Lung (tissue), 17 donors: ENCODE measurements at places on chromosomes 12 and 14. TPM values are rescaled to one million over a fixed set of nuclear protein-coding genes. Genes with fewer than 3 reads are reported as not detected.
A peak's percentile ranks its signal among the peaks of the same experiment; 100 is the strongest.

DNA sequence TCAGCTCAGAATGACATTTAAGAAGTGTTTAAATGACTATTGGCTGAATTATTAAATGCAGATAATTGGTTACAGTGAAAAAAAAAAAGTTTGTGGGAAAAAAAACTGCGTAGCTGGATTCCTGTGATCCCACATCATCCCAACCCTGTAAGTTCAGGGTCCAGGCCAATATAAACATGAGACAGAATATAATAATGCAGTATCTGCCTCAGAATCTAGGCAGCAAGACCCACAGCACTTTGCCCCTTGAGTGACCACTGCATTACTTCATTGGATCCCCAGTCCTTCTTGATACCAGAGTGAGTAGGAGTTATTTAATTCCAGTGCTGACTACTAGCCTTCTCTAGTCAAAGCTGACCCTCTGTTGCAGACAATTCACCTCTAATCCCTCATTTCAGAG, 272.6 kb downstream of the CCER1 start:
- no peak overlapping the region for H3K27ac ChIP-seq
- no peak overlapping the region for H3K4me3 ChIP-seq
- no peaks in the 10 kb centered on the region for H3K36me3 ChIP-seq
- no peaks in the 10 kb centered on the region for H3K4me1 ChIP-seq

DNA sequence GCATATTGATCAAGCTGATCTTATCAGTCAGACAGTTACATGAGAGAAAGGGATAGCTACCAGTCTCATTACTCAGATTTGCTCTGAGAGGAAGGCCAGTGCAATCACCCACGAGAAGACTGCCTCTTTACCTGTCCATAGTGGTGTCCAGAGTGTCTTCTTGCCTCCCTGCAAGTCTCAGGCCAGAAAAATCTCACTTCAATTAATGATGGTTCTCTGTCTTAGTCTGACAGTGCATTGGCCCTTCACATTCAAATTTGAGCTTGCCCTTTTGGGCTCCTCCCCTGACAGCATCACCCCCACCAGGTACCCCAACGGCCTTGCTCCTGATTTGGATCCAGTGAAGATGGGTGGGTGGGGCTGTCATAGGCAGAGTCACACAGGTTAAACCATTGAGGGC, at the start of gene AICDA:
Gene AICDA (minus strand): TSS at position 231 of the 400 bp plus-strand sequence. CDS start 92 bp downstream, at position 139.
- no peak within 1 kb of the TSS for H3K27ac ChIP-seq
- no peaks in the 10 kb centered on the region for H3K4me1 ChIP-seq
- H3K4me3 ChIP-seq, result no peak within 1 kb of the TSS
- DNase-seq, result no peak

DNA sequence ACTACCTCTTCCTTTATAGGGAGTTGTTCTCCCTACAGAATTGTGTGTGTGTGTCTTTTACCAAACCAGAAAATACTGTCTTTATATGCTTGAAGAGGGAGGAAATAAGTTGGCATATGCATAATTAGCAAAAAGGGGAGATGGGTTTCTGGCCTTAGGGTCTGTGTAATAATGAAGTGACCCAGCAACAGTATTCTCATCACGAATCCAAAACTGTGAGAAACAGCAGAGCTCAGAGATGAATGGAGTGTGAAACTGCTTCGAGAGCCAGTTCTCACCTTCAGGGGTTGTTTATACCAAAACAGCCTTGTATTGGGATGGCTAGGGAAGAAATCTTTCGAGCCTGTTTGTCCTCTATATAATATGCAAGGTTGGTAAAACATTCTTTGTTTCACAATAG, 227.5 kb downstream of the MON2 start:
- H3K27ac ChIP-seq, result no peak overlapping the region
- H3K27me3 ChIP-seq, result no peaks in the 10 kb centered on the region
- no peak for DNase-seq

- H3K36me3 ChIP-seq, result no peaks in the 10 kb centered on the region
- H3K4me1 ChIP-seq, result no peaks in the 10 kb centered on the region
- H3K27me3 ChIP-seq, result no peaks in the 10 kb centered on the region
- DNase-seq, result no peak
- no peak overlapping the region for H3K27ac ChIP-seq
- no peak overlapping the region for H3K4me3 ChIP-seq
These were observed 884.1 kb upstream of the MGAT4C start for GRCh38 chr12:87140262-87140661.

DNA sequence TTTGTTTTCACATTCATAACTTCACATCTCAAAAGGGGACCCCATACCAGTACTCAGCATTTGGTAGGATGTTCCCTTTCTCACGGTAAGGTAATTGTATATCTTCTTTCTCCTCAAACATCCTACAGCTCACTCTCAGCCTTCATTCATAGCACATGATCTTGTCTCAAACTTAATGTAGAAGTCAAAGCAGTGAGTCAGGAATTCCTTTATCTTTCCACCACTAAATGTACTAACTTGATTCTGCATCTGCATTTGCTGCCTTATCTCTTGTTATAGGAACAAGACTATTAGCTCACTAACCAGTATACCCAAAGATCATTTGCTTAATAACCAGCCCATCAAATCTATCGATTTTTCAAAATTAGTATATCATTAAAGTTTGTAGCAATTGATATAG, 22.9 kb downstream of the CPSF2 start:
- peaks cover 43% of the 10 kb centered on the region for H3K36me3 ChIP-seq
- peaks cover 1% of the 10 kb centered on the region for H3K4me1 ChIP-seq
- no peaks in the 10 kb centered on the region for H3K27me3 ChIP-seq
- no peak overlapping the region for H3K4me3 ChIP-seq
- no peak for DNase-seq

DNA sequence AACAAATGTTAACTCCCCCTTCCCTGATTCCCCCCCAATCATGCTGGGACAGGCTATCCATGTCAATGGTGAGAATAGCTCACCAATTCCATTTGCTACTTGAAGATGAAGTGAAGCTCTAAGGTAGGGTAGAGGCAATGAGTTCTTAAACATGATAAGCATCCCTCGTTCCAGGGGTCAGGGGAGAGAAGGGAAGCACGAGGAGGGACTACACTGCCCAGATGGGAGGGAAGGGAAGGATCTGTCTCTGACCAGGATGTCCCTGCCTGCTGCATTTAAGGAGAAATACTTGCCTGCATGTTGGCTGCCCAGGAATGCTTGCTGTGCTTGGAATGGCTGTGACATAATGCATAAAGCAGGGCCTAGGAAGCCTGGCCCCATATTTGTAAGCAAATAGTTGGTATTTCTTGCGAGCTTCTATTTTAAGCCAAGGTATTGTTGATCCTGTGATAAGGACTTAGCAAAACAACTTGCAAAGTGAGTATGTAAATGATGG, 155.1 kb downstream of the CEP83 start:
- no peaks in the 10 kb centered on the region for H3K27me3 ChIP-seq
- H3K36me3 ChIP-seq, result peaks cover 8% of the 10 kb centered on the region
- H3K4me1 ChIP-seq, result no peaks in the 10 kb centered on the region
- no peak overlapping the region for H3K4me3 ChIP-seq
- DNase-seq, result no peak

DNA sequence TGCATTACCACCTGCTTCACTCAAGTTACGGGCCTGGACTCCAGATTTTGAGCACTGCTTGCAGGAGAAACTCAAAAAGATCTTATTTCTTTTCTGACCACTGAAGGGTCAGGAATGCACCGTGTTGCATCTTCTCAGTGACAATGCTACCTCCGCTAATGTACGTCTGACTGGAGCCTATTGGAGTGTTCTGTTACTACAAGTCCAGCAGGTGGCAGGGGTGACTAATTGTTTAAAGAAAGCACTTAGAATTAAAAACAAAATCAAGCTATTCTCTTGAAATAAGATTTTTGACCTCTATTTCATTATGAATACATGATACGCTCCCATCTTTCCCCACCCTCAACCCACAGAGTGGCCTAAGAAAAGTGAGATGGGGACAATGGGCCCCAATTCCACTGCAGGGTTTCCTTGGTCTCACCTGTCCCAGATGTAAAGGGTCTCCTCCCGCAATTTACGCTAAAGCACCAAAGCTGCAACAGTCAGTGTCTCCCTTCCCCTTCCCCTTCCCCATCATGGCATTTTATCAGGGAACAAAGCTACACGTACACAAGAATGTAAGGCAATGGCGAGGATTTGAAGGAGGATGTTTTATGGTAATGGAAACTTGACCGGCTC, 2.2 kb downstream of the TBPL2 start:
- no peaks in the 10 kb centered on the region for H3K36me3 ChIP-seq
- H3K4me1 ChIP-seq, result no peaks in the 10 kb centered on the region
- peak; percentile 31 for DNase-seq
- H3K27ac ChIP-seq, result no peak overlapping the region
- no peaks in the 10 kb centered on the region for H3K27me3 ChIP-seq

DNA sequence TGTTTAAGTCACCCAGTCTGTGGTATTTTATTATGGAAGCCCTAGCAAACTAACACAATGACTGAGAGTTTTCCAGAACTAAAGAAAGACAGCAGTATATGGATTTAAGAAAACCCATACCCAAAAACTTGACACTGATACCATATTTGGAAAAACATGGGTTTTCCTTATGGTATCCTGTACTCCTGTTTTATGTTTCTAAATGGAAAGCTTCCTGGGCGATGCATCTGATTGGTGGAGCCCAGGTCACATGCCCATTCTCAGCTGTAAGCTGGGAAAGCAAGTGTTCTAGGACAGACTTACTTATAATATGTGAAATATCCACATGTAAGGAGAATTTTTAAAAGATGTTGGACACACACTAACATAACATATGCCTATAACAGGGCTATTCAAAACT, 4.5 kb upstream of the RNASE4 start:
- H3K27me3 ChIP-seq, result peaks cover 6% of the 10 kb centered on the region
- DNase-seq, result peak; percentile 30
- no peaks in the 10 kb centered on the region for H3K36me3 ChIP-seq
- H3K4me1 ChIP-seq, result peaks cover 4% of the 10 kb centered on the region
- no peak overlapping the region for H3K27ac ChIP-seq
- H3K4me3 ChIP-seq, result no peak overlapping the region

DNA sequence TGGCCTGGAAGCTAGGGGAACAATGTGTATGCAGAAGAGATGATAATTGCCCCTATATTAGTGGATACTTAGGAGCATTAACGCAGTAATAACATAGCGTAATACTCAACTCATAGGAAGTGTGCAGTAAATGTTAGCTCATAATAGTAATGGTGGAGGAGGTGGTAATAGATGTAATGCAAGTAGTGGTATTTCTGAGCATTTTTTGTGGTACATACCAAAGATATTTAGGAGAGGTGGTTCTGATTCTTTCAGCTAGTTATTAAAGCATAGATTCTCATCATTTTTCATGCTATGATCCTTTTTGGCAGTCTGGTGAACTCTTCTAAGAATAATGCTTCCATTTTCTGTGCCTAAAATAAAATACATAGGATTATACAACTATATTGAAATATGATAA, 233.1 kb downstream of the PTPRO start:
- H3K27me3 ChIP-seq, result no peaks in the 10 kb centered on the region
- H3K27ac ChIP-seq, result no peak overlapping the region
- H3K4me3 ChIP-seq, result no peak overlapping the region
- no peaks in the 10 kb centered on the region for H3K36me3 ChIP-seq

DNA sequence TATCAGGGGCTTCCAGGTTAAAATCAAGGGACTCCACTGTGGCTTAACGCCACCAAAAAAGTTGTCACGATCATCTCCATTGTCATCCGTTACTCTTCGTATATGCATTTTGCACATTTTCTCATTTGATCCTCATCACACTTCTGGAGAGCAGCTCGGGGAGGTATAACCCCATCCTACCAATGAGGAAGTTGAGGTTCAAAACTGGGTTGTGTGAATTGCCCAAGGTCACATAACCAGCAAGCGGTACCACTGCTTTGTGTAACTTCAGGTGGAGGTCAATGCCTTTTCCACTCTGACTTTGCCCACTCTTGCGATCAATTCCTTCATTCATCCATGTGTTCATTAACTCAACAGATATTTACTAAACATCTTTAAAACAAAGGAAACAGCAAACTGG, 71.1 kb upstream of the CCND2 start:
- H3K27me3 ChIP-seq, result no peaks in the 10 kb centered on the region
- H3K4me3 ChIP-seq, result no peak overlapping the region
- no peaks in the 10 kb centered on the region for H3K36me3 ChIP-seq
- H3K4me1 ChIP-seq, result no peaks in the 10 kb centered on the region
- H3K27ac ChIP-seq, result no peak overlapping the region
- no peak for DNase-seq

- no peak overlapping the region for H3K4me3 ChIP-seq
- H3K27ac ChIP-seq, result no peak overlapping the region
- no peaks in the 10 kb centered on the region for H3K27me3 ChIP-seq
- H3K4me1 ChIP-seq, result no peaks in the 10 kb centered on the region
- H3K36me3 ChIP-seq, result no peaks in the 10 kb centered on the region
These were observed 30.3 kb upstream of the CLIP1 start for GRCh38 chr12:122452701-122453285.

DNA sequence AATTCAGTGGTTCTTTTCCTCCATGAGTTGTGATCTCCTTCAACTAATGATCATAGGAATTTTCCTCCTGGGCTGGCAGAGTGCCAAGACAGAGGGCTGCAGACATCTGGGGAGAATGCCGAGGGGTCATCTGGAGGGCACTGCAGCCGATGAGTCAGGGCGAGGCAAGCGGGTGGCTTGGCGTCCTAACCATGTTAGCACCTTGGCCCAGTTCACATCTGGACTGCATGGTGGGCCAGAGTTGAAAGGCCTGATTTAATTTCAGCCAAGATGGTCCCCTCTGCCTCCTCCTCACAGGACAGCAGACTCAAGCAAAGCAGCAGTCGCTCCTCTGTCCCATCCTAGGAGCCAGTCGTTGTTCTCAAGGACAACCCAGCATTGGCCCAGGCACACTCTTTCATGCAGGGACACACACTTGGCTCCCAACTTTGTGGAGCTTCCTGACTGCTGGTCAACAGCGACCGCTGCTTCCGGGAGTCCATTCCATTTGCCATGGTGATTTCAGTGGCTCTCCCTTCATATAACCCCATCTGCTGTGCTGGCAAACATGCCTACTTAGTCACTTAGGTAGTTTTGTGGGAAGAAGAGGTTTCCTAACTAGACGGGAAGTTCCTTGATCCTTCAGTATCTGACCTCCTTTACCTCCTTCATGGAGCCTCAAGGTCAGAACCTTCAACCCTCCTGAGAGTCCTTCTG, 161.8 kb downstream of the TTC8 start:
- H3K4me3 ChIP-seq, result no peak overlapping the region

DNA sequence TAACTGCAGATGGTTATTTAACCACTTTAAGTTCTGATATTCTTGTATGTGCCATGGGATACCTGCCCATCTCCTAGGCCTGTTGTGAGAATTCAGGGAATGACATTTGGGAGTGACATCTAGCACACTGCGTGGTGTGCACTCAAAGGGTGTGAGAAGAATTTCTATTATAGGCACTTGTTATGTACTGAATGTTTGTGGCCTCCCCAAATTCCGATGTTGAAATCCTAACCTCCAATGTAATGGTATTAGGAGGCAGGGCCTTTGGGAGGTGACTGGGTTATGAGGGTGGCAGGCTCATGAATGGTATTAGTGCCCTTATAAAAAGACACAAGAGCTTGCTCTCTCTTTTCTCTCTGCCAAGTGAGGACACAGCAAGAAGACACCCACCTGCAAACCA, 27.6 kb downstream of the VCPKMT start:
- no peaks in the 10 kb centered on the region for H3K36me3 ChIP-seq
- no peak overlapping the region for H3K27ac ChIP-seq
- H3K4me3 ChIP-seq, result no peak overlapping the region
- no peaks in the 10 kb centered on the region for H3K4me1 ChIP-seq

Gene ZC2HC1C
- polyA plus RNA-seq, result 7.6 TPM

Gene ASCL1
- polyA plus RNA-seq, result 0.25 TPM

Gene YBX3
- 276 TPM for polyA plus RNA-seq
